Stimulated activated CD4-positive, alpha-beta T cell treated with anti-CD3 and anti-CD28 coated beads, Interleukin-1b, Interleukin-23, amount 100 ng/mL, for 1 hour (primary cell): ENCODE measurements at places on chromosomes 16 and 17.
A peak's percentile ranks its signal among the peaks of the same experiment; 100 is the strongest.

GRCh38 chr16:88451586-88452481 lies 1.2 kb upstream of the ZFPM1 start:
- no peak for DNase-seq

GRCh38 chr16:57380671-57381462 lies 8.6 kb downstream of the CX3CL1 start:
- DNase-seq = no peak

DNA sequence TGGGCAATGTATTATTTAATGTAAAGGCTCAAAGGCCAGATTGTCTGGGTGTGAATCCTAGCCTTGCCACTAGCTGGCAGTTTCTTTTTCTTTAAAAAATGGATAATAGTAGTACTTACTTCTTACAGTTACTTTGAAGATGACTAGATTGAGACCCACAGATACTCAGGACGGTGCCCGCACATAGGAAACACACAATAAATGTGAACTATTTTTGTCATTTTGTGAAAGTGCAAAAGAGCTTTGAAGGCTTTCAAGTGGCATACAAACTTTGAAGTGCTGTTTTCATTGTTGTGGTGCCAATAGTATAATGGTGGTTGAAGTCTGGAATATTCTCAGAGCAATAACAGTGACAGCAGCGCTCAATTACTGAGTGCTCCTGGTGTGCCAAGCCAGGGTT lies 63.6 kb downstream of the OTOA start:
- DNase-seq = no peak

DNA sequence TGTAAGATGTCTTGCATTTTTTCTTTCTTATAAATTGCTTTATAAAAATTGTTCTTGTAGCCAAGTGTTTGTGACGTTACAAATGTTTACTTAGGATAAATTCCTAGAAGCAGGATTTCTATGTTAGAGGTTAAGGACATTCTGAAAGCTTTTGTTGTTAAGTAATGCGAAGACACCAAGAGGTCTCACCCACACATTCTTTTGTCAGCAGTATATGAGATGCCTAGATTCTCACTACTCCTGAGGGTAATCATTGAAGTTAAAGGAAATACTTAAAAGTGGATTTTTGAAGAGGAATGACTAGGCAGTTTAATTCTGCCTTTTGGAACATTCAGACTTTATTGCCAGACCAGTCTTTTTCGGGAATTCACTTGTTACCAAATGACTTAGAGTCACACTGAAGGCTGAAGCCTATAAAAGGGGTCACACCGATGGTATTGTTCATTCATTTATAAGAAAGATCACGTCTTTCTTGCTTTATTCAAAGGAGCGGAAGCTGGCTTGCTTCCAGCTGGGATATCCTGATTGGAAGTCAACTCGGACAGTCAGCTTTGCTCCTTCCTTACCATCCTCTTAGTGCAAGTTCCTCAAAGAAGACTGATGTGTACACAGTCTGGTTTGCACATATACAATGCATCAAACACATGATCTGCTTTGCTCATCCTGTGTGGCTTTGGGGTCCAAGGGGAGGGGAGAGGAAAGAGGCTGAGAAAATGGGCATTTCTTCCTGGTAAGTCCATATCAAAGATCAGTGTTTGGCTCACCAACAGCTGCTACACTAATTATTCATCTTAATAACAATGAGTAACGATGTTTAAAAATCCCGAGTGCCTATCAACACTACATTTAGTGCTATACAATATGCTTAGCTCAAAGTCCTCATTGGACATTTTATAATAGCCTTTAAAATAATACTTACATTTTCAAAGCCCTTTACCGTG lies 160.0 kb downstream of the MAP2K6 start:
- no peak for DNase-seq

DNA sequence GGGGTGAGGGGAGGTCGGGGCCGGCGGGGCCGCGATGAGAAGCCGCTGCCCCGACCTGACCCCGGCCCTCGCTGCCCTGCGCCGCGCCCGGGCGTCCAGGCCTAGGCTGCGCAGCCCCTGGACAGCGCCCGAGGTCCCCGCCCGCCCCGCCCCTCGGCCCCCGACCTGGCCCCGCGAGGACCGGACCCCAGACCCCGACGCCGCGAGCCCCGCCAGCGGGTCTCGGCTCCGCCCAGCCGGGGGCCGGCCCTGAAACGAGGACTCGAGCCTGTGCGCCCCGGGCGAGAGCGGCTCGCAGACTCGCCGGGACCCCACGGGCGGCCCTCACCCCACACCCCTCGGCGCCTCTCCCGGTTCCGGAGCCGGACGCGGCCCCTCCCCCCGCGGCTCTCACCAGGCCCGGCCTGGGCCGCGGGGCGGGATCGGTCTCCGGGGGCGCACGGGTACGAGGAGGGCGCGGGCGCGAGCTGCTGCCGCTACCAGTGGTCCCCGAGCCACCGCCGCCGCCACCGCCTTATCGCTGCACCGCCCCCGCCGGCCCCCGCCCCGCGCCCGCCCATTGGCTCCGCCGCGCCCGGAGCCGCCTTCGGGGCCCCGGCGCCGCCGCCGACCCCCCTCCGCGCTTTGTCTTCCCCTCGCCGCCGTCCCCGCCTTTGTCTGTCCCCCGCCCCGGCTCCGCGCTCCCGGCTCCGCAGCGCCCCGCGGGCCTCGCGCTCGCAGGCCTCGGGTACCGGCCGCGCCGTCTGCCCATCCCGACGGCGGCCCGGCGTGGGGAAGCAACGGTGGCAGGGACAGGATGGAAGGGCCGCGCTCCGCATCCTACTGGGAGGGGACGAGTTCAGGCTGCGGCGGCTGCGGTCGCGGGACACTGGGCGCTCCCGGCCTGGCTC lies at the start of gene LIMD2:
Gene LIMD2 (minus strand): TSS at position 488 of the 890 bp plus-strand sequence. CDS start 827 bp downstream, outside the sequence.
- DNase-seq = peak; percentile 76

GRCh38 chr16:57226701-57227621 lies 18.1 kb upstream of the ARL2BP start:
- no peak for DNase-seq

- no peak for DNase-seq
These were observed 86.9 kb upstream of the CIBAR2 start for GRCh38 chr16:85199069-85199725.

DNA sequence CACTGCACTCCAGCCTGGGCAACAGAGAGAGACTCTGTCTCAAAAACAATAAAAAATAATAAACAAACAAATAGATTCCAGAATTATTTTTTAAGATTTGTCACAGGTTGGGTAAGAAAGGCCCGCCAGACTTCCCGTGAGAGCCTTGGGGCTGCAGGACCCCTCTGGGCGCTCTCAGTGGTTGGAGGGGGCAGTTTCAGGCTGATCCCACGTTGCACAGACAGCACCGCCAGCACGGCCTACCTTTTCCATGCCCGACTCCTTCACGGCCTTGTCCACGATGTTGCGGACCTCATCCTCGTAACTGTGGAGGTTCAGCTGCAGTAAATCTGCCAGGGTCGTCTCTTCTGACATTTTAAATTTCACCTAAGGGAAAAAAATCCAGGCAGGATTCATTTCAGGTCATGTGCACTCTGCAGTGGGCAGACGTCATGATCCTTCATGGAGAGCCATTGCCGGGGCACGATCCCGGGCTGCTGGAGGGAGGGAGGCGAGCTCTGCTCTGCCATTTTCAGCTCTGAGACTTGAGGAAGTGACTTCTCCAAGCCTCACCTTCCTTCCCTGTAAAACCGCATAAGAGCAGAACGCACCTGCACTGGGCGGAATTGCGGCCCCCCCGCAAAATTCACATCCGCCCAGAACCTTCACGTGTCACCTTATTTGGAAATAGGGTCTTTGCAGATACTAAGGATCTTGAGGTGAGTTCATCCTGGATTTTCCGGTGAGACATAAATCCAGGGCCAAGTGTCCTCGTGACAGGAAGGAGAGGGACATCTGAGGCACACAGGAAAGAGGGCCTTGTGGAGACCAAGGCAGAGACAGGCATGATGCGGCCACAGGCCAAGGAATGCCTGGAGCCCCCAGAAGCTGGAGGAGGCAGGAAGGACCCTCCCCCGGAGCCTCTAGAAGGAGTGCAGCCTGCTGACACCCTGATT lies 66.8 kb downstream of the DNAH17 start:
- no peak for DNase-seq

DNA sequence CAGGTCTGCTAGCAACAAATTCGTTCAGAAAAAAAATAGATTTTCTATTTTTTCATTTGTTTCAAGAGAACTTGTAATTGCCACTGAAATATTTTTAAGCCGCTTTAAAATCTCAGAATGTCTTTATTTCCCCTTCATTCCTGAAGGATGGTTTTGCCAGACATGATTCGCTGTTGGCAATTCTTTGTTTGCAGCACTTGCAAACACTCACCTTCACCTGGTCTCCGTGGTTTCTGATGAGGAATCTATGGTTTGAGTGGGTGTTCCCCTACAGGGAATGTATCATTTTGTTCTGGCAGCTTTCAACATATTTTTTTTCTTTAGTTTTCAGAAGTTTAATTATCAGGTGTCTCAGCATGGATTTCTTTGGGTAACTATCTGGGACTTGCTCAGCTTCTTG lies 36.3 kb upstream of the CBX4 start:
- DNase-seq = no peak

DNA sequence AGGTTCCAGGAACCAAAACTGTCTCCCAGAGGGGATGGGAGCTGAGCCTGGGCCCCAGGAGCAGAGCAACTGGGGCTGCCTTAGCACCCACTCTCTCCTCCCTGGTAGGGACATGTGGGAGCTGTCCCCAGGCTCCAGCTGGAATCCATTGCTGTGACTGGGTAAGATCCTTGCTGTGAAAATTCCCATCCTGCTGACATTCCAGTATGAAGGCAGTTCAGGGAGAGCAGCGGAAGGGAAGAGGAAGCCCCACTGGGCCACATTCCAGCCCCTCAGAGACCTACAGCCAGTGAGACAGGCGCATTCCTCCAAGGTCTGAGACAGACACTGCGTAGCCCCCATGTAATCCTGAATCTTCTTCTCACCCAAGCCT lies 24.2 kb downstream of the MYO18A start:
- no peak for DNase-seq

DNA sequence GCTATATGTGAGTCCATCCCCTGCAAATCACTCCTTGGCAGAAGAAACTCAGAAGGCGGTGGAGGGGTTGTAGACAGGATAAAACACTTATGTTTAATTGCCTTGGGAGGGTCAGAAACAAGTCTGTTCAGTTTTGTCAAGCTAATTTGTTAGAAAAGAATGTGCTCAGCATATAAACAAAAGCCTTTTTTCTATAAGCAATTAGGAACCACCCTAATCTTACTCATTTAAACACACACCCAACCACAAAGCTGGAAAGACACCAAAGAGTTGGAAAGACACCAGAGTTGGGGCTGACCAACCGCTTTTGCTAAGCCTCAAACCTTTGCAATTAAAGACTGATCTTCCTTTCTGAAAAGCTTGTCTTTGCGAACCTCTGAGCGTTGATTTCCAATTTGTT lies 439.2 kb upstream of the ERCC4 start:
- no peak for DNase-seq

GRCh38 chr16:3771513-3771912 lies 54.2 kb upstream of the TRAP1 start:
- DNase-seq = no peak

DNA sequence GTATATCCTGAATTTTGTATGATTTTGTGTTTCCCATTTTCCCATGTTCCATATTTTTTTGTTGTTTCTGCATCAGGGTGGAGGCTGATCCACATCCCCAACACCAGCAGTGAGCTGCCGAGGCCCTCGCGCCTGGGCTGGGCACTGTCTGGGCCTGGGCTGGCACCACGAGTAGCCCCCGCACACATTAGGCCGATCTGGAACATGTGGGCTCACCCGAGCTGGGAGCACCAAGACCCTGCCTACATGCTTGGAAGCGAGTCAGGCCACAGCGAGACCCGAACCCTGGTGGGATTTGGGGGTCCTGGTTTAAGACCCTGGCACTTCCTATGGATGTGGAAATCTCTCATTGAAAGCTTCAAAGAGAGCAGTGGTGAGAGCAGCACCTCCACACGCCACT lies 8.5 kb downstream of the KCTD5 start:
- no peak for DNase-seq

- no peak for DNase-seq
These were observed 20.0 kb downstream of the HS3ST3B1 start for GRCh38 chr17:14320734-14321475.

DNA sequence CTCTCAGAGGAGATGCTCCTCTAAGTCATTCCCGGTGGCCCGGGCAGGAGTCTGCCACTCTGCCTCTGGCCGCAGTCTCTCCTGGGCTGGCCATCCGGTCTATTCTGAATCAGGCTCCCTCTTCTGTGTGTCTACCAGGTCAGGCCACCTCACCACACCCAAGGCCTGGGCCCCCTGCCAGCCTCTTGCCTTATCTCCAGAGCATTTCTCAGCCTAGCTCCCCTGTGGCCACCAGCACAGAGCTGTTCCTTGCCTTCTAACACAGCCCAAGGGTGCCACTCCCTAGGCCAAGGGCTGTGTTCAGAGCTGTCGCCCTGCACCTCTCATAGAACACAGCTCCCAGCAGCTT lies 55.3 kb downstream of the MYO18A start:
- no peak for DNase-seq

DNA sequence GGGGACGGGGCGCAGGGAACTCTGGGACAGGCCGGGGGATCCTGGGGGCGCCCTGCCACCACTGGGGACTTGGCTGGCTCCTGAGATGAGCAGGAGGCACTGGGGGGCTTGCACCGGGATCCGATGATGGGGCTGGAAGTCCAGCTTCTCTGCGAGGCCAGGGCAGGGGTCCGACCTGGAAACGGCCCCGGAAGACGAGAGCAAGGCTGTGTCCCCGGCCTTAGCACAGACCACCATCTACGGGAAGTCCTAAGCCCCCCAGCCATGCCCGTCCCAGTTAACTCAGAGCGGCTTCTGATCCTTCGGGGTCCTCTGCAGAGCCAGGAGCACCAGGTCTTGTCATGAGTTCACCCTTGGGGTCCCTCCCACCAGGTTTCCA lies 573 bp downstream of the CDT1 start:
- DNase-seq = no peak

GRCh38 chr17:72556944-72557826 lies 436.4 kb downstream of the SOX9 start:
- DNase-seq = peak; percentile 29

DNA sequence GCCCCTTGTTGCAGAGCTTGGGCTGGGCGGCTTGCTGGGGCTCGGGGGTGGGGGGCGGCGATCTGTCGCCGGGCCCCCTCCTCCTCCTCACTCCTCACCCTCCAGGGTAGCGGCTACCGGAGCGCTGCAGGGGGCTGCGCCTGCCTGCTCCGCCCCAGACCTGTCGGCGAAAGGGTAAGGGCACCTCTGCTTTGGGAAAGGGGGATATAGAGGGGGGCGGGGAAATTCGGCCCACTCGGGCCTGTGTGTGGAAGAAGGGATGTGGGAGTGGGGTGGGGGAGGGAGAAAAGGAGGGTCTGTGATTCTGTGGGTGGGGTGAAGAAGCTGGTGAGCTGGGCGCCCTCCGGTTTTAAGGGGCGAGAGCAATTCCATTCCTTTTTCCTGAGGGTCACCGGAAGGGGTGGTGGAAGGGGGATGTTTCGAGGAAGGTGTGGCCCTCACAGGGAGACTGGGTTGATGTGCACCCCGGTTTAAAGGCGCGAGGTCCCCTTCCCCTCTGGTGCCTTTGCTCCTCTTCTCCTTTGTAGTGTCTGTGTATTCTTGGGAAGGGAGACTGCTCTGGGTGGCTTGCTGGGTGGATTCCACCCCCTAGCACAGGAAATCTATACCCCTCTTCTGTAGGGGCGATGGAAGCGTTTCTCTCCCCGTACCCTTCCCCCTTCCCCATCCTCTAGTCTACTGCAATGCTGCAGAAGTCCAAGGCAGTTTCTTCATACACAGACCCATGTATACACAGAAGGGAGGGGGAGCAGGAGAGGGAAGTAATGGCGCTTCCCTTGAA lies 878 bp downstream of the TAOK1 start:
- DNase-seq = no peak
